Mesothelial cell of epicardium (in vitro differentiated cells): ENCODE measurements at places on chromosomes 11 and 22. TPM values are rescaled to one million over a fixed set of nuclear protein-coding genes. Genes with fewer than 3 reads are reported as not detected.
A peak's percentile ranks its signal among the peaks of the same experiment; 100 is the strongest.

PNPLA3 gene
- 5.7 to 6.2 TPM (median 6.1 TPM) in 3 replicates for total RNA-seq

DNA sequence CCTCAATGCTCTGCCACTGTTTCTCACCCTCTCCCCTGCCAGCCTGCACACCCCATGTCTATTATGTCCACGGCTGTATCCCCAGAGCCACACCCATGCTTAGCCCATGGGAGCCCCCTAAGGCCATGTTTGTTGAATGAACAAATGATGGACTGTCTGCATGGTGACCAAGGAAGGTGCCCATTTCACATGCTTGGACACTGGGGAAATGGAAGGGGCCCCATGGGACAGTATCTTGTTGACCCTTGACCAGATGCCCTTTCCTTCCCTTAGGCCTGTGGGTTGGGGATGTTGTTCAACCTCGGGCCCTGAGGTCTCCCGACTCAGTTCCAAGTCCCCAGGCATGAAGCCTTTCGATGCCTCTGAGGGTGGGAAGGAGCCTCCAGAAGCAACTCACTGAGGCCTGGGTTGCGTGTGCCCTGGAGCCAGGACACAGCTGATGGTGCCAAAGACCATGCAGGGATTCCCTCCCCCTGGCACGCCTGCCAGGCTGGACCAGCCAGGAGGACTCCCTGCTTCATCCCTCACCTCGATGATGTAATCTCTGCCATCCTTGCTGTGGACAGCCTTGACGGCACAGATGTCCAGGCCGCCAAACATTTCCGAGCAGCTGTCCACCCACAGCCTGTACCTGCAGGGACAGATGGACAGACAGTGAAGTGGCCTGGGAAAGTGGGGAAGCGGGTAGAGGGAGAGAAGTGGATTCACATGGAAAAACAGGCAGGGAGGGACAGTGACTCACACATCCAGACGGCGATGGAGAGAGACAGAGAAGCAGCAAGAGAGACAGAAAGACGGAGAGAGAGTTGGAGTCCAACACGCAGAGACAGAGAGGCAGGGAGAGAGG lies 58.9 kb downstream of the FBXO7 start:
- no peaks in the 10 kb centered on the region for H3K36me3 ChIP-seq
- peak overlapping the region; percentile 49 for H3K27ac ChIP-seq
- H3K4me3 ChIP-seq = no peak overlapping the region
- peaks cover 29% of the 10 kb centered on the region for H3K4me1 ChIP-seq

GRCh38 chr11:115577701-115578100 lies 73.5 kb upstream of the CADM1 start:
- H3K4me1 ChIP-seq = peaks cover 43% of the 10 kb centered on the region
- DNase-seq = no peak
- peaks cover 6% of the 10 kb centered on the region for H3K27me3 ChIP-seq
- no peaks in the 10 kb centered on the region for H3K36me3 ChIP-seq

GRCh38 chr22:44570476-44571445 lies 72.7 kb upstream of the RTL6 start:
- peaks cover 15% of the 10 kb centered on the region for H3K4me1 ChIP-seq
- no peak for DNase-seq
- H3K36me3 ChIP-seq = no peaks in the 10 kb centered on the region
- peaks cover 92% of the 10 kb centered on the region for H3K27me3 ChIP-seq

ASPHD2 gene
- 1.9 to 2.6 TPM (median 2.5 TPM) in 3 replicates for total RNA-seq

GRCh38 chr22:33329398-33329797 lies 271.2 kb upstream of the SYN3 start:
- H3K27me3 ChIP-seq = no peaks in the 10 kb centered on the region
- peaks cover 4% of the 10 kb centered on the region for H3K36me3 ChIP-seq
- DNase-seq = no peak
- H3K27ac ChIP-seq = no peak overlapping the region
- peaks cover 11% of the 10 kb centered on the region for H3K4me1 ChIP-seq

DNA sequence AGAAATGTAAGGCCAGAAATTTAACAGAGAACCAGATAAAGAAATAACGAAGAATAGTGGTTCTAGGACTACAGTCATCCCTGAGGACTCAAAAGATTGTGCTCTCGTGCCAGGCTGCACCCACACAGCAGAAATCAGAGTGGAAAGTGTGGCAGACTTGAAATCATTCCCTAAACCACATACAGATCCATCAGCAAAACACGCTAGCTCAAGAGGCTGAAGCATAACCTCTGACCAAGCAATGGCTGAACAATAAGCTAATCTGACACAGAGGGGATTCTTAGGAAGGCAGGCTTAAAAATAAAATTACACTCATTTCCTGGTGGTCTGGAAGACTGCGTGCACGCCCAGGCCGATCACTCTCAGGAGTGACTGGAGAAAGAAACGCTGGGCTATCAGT lies 19.0 kb downstream of the NCF4 start:
- no peak overlapping the region for H3K27ac ChIP-seq
- no peak for DNase-seq
- H3K4me3 ChIP-seq = no peak overlapping the region
- peaks cover 31% of the 10 kb centered on the region for H3K27me3 ChIP-seq
- H3K36me3 ChIP-seq = peaks cover 5% of the 10 kb centered on the region
- no peaks in the 10 kb centered on the region for H3K4me1 ChIP-seq

DNA sequence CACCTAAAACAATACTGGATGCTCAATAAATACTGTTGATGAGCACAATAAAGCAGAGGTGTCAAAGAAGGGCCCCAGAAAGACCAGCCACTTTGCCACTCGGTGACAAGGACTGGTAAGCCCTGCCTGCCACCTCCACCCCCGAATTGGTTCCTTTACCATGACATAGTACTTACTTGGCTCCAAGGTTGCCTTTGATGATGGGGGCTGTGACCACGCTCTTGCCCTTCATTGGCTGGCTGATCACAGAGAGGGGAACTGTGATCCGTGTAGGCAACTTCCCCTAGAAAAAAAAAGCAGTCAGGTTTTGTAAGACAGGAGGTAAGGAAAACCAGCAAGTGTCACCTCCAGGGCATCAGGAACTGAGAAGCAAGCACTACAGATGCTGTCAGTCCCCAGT lies 29.7 kb downstream of the NFRKB start:
- DNase-seq = no peak
- peaks cover 49% of the 10 kb centered on the region for H3K36me3 ChIP-seq
- no peaks in the 10 kb centered on the region for H3K27me3 ChIP-seq

- no peak for DNase-seq
- peaks cover 6% of the 10 kb centered on the region for H3K36me3 ChIP-seq
- no peak overlapping the region for H3K27ac ChIP-seq
- H3K4me3 ChIP-seq = no peak overlapping the region
These were observed 35.7 kb downstream of the CLMP start for GRCh38 chr11:123159183-123159857.
